ENCODE measurements at places on chromosomes 6 and 20.

DNA sequence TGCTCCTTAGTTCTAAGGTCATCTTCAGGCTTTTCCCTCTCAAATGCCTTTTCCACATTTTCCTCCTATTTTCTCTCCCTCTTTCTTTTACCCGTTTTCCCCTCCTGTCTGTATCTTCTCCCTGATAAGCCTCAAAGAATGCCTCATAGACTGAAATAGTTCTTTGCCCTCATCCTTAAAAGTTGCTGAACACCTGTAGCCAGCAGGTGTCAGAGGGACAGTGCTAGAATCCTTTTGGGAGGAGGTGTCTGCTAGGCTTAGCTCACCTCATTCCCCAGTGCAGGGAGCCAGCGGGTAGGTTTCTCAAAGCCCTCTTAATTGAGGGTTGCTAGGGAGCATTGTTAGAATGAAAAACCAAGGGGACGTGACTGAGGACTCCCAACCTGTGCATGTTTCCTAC, 204.0 kb downstream of the TSHZ2 start:
- DNase-seq, result no peak

GRCh38 chr6:125910527-125910926, 46.0 kb upstream of the HINT3 start:
- DNase-seq, result no peak

DNA sequence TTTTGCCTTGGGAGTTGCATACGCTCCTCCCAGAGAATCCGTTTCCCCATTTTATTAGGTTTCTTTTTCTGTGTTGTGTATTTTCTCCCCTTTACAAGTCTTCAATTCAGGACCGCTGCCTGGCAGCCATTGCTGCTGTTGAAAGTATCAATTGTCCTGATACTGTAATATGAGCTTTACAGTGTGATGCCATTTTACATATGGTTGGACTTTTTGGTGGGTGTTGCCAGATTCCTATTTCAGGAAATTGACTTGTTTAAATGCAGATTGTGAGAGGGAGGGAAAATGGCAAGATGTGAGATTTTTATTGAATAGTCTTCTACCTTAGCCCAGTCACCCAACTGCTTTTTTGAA, 1.2 kb downstream of the PANK2 start:
- peak; percentile 35 for DNase-seq

GRCh38 chr6:15148356-15148946, 97.4 kb upstream of the JARID2 start:
- peak; percentile 99 for DNase-seq

DNA sequence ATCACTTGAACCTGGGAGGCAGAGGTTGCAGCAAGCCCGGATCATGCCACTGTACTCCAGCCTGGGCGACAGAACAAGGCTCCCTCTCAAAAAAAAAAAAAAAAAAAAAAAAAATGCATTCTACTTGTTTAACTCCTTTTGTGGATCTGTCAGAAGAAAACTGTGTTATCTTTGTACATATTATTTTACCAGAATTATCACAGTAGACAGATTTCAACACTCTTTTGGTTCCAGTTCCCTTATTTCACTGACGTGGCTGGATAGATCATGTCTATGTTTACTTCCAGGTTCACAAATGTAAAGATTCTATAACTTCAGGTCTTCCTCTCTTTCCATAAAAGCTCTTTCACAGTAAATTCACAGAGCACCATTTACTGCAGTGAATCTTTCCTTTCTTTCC, 18.4 kb downstream of the NUDT3 start:
- DNase-seq, result no peak

- DNase-seq, result peak; percentile 92
Measured at GRCh38 chr6:44245912-44246662, 814 bp upstream of the HSP90AB1 start.

GRCh38 chr6:123541462-123541861, 95.3 kb downstream of the TRDN start:
- no peak for DNase-seq

- no peak for DNase-seq
Measured at GRCh38 chr20:5092765-5093339, 26.9 kb downstream of the PCNA start.

DNA sequence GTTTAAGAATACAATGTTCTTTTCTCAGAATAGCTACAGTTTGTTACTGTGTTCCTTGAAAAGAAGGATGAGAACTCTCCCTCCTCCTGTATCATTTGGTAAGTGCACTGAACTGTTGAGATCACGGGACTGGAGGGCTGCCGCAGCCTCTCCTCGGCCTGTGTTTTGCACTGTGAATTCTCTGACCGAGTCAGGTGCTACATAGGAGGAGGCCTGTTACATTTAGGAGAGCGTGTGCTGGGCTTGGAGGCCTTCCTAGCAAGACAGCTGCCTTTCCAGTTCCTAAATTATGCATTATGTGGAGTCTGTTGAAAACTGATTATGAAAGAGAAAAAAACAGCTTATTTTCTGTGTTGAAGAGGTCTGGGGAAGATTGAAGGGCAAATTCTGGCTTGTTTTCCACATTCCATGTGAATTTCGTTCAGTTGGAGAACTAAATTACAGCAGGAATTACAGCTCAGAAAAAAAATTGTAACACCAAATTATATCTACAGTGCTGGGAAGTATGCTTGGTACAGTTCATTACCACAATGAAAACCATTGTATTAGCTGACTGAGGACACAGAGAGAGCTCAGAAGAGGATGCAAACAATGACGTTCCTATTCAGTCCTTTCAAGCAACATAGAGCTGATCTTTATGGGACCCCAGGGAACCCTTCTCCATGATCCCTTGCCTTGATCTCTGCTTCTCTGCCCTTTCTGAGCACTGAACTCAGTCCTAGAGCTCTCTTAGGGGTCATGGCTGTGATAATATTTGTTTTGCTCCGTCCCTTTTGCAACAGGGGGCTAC, 2.8 kb downstream of the TMC2 start:
- DNase-seq, result peak; percentile 20

DNA sequence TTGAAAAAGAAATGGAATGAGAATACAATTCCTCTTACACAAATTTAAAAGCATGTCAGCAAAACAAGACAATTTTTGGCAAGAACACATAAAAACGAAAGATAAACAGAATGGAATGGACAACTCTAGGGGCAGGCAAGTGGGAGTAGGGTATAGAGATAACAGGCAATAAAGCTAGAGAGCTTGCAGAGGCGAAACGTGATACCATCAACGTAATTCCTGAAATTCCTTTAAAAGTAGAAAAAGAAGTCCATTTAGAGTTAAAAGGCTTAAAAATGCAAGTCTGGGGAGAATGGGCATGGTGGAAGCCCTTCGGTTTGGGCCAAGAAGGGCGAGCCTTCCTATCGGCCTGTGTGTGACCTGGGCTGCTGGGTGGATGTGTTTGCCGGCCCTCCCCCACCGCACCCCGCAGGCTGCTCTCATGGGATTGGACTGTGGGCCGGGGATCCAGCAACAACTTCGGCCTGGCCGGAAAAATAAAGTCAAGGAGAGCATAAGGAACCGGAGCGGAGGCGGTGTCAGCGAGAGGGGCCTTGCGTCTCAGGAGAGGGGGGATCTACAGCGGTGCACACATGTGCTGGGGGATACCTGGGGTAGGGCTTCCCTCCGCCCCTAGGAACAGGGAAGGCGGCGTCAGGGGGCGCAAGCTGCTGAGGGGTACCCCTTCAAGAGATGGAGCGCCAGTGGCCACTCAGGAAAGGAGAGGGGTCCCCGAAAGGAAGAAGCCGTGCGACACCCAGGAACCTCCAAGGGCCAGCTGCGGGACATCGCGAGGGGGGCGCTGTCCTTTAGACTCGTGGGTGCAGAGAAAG, 4.1 kb downstream of the TMEM239 start:
- no peak for DNase-seq

DNA sequence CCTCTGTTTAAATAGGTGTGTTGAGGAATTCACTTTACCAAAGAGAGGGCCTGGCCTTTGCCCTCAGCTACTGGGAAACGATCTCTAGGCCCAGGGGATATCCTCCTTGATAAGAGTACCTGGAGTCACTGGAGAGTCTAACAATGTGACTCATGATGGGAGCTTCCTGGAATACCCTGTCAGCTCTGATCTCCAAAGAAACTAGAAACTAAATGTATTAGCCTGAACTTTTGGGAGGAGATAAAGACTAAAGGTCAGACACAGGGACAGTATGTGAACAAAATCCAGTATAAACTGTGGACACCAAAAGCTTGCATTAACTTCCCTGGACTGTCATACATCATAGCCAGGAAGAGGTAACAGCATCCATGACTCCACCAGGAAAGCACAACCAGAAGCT, 148.5 kb downstream of the RNGTT start:
- DNase-seq, result no peak

GRCh38 chr6:134166511-134167261, 114.3 kb upstream of the SLC2A12 start:
- no peak for DNase-seq

DNA sequence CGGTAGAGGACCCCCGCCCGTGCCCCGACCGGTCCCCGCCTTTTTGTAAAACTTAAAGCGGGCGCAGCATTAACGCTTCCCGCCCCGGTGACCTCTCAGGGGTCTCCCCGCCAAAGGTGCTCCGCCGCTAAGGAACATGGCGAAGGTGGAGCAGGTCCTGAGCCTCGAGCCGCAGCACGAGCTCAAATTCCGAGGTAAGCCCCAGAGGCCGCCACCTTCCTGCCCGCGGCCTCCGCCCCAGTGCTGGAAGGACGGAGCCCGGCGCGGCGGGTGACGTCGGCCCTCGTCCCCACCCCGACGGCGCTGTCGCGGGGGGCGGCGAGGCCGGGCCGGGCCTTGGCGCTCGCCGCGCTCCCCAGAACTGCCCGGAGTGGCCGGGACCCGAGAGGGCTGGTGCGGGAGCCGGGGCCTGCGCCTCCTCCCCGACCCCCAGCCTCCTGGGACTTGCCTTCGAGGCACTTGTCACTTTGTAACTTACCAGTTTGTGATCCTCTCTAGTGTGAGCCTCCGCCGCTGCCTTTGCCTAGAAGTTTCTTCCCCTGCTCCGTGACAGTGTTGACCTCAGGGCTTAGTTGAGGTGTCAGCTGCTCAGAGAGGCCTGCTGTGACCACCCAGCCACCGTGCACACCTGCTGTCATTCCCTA, 417 bp downstream of the VAPB start:
- peak; percentile 36 for DNase-seq

GRCh38 chr20:60009826-60010616, 51.8 kb downstream of the CDH26 start:
- peak; percentile 94 for DNase-seq

DNA sequence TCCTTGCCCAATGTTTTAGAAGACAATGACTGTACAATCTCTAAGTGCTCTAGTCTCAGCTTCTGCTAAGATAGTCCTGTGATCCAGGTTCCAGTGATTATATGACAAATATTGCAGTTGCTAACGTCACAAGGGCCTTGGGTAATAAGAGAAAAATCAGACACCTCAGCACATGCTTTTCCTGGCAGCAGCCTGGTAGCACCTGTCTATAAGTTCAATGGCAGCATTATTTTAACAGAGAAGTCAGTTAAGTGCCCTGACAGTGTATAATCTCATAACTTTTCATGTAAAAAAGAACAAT, 121.3 kb upstream of the BCLAF1 start:
- no peak for DNase-seq

DNA sequence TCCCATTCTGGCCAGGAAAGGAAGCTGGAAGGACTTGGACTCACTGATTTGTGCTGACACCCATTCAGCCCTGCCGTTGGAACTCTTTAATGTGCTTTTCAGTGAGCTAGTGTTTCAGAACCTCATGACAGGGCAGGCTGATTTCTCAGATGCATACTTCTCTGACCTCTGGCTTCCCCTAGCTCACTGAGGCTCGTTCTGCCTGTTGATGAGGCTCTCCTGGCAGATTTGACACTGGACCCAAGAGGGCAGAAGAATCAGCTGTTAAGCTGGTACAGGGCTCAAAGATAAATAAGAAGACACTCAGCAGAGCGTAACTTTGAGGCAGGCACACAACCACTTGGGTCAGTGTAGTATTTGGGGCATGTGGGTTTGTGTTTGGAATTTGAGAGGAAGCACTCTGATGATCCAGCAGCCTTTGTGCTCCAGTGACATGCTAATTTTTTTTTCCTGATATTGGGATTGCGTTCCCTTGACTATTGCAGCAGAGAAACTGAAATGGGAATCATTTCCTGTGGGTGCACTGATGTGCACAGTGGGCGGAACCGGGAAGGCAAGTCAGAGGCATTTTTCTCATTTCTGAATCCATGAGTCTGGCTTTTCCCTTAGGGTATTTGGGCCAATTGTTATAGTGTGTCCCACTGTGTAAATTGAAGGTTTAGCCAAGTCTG, 80.2 kb downstream of the CARMIL1 start:
- DNase-seq, result peak; percentile 25

DNA sequence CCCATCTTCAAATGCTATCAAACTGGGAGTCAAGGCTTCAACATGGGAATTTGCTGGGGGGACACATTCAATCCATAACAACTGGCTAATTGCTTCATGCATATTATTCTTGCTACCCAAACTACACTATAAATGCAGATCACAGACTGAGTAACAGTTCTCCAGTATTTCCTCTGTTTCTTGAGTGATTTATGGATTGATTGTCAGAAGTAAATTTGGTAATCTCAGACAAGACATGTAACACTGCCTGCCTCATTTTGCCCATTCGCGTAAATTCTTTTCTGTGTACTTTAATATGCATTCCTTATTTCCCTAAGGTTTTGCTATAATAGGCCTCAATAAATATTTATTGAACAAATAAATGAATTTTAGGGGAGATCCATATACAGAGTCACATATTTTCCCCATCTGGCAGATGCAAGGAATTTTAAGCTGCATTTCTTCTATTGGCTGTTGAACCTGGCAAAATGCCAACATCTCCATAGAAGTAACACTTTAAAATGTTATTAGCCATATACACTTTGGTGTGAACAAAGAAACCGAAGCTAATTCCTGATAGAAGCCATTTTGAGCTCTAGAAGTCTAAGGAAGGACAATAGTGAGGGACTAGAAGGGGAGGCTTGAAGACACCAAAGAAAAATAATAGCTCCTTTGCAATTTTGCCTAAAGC, 98.2 kb downstream of the QRSL1 start:
- peak; percentile 48 for DNase-seq

GRCh38 chr6:35310265-35310831, 12.7 kb downstream of the DEF6 start:
- DNase-seq, result no peak

GRCh38 chr6:55379471-55379870, 52.2 kb downstream of the GFRAL start:
- no peak for DNase-seq

DNA sequence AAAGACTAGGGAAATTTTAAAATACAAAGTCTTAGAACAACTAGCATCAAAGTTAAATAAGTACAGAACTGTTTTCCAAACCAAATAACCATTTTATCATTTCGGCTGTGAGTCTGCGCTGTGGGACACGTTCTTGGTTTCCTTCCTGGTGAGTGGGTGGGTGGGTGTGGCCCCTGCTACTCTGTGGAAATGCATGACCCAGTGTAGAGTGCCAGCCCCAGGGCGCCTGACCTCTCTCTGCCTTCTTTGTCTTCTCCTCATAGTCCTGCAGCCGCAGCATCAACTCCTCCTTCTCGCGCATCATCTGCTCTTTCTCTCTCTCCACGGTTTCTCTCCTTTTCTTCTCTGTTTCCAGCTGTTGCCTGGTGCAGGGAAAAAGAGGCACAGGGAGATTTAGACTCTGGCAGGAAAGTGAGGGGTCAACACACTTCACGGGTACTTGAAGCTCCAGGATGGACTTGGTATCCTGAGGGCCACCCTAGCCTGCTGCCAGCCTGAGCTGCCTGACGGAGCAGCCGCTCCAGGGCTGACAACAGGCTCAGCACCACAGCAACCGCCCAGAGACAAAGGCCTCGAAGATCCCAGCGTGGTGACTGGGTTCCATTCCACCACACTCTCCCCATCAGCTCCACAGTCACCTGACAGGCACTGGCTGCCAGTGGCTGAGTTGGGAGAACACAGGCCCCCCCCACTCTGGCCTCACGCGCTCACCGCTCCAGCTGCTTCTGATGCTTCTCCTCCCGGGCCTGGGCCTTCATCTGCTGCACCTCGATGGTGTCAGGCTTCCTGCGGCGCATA, 48.4 kb downstream of the EZR start:
- DNase-seq, result no peak

GRCh38 chr20:9510911-9511310, 3.5 kb upstream of the LAMP5 start:
- DNase-seq, result no peak
